ENCODE measurements at places on chromosomes 12 and 14.

DNA sequence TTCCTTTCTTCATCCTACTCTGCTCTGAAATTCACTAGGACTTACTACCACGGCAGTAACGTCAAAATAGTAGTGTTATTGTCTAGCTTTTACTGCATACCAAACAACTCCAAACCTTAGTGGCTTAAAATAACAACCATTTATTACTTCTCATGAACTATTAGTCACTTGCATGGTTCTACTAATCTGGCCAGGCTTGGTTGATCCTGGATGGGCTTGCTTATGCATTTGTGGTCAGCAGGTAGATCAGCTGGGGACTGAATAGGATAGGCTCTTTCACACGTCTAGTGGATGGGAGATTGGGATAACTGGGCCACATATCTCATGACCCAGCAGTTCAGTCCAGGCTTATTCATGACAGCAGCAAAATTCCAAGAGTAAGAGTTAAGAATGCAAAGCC is 9.4 kb upstream of the SLC35F4 start:
- no peak for DNase-seq

DNA sequence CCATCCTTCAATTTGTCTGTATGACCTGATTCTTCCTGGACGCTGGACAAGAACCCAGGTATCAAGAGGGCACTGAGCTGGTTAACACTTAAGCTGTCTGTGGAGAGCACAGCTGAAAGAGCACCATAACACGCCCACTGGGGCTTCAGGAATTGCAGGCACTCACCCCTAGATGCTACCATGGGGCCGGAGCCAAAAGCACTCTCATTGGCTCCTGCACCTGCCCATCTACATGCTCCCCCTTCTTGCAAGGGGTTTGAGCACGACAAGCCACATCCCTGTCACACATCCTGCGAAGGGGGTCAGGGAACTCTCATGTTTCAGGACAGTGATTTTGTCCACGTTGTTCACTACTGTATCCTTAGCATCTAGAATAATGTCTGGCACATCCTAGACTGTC is 35.1 kb upstream of the TBC1D15 start:
- no peak for DNase-seq

GRCh38 chr12:68612202-68612601 is 1.5 kb downstream of the RAP1B start:
- DNase-seq, result no peak

DNA sequence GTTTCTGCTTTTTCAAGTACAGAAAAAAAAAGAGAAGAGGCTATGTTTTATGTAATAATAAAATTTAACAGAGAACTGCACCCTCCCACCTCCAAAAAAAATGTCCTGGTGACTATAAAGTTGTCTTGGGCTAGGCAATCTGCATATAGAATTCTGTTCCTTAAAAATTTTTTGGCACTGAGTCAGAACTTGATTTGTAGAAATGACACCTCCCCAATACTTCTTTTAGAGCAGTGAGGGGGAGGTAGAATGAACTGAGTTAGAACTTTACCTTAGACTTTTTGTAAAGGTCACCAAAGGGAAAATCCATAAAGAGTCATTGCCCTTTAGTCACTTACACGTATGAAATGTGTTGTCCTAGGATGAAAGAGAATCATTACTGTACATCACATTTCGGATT is 80.0 kb downstream of the BTG1 start:
- DNase-seq, result no peak

DNA sequence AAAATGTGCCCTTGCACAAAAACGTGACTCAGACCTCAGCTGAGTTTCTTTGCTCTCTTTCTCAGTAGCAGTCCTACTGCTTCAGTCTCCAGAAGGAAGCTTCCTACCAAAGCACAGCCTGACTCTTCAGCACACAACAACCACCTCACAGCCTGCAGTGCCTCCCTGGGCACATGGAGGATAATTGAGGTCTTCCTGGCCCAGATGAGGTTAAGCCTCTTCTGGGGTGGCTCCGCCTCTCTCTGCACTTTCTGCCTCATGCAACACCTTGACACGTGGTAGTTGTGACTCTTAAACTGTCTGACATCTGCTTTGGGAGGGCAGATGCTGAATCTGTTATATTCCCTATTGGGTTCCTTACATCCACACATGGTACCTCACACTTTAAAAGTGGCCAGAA is 33.8 kb downstream of the GIT2 start:
- DNase-seq, result no peak

GRCh38 chr12:9792961-9793617 is 32.4 kb upstream of the CD69 start:
- DNase-seq, result no peak

GRCh38 chr12:8629486-8630033 is 16.9 kb upstream of the AICDA start:
- no peak for DNase-seq

DNA sequence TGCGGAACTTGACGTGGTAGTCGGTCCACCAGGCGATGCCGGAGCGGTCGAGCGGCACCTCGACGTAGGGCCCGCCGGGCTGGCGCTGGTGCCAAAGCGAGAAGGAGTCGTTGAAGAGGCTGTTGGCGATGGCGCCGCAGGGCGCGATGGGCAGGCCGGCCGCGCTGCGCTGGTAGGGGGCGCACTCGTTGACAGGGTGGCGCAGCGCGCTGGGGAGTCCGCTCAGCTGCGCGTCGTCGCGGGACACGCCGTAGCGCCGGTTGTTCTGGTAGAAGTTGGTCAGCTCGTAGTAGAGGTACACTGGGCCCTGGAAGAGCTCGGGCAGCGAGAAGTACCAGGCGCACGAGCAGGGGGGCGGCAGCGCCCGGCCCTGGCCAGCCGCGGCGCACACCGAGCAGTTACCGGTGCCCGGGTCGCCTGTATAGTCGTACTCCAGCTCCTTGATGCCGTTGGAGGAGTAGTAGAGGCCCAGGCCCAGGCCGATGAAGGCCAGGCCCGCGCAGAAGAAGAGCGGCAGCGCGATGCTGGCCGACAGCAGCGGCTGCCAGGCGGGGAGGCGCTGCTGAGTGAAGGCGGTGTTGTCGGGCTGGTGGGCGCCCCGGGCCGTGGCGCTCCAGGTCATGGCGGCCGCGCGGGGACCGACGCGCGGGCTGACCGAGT is 482 bp downstream of the TMEM30B start:
- DNase-seq, result peak; percentile 75

GRCh38 chr12:49783917-49784676 is 42.7 kb downstream of the TMBIM6 start:
- DNase-seq, result no peak

DNA sequence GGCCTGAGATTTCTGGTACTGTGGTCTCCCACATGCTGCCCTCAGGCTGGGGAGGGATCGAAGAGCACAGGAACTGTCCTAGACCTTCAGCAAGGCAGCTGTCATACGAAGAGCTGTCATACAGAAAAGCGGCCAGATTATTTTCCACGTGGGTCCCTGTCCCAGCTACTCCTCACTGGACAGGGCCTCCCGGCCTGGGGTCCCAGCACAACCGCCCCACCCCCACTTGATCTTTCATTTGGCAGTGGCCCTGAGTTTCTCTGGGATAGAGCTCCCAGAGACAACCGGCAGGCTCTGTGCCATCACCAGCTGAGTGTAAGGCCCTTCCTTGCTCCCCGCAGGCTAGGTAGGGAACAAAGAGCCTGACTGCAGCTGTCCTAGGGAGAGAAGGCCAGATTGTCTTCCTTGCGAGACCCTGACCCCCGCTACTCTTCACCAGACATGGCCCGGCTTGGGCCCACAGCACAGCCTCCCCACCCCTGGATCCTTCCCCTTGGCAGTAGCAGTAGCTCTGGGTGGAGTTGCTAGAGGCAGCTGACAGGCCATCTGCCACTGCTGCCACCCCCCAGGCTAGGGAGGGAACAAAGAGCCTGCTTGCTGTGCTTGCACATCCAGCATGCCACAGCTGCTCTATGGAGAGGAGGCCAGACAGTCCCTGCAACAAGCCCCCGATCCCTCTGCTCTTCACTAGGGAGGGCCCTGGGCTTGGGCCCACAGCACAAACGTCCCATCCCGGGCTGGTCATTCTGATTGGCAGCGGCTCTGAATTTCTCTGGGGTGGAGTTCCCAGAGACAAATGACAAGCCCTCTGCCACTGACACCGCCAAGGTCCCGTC is 3.1 kb upstream of the OR4N2 start:
- DNase-seq, result no peak

All from stimulated activated CD4-positive, alpha-beta T cell treated with anti-CD3 and anti-CD28 coated beads, Interleukin-15, amount 100 ng/mL, for 1 hour (primary cell).